ENCODE measurements at places on chromosomes 11 and 22.

- no peak for DNase-seq
These were observed 1119.0 kb downstream of the BRD1 start for GRCh38 chr22:48708558-48709245.

DNA sequence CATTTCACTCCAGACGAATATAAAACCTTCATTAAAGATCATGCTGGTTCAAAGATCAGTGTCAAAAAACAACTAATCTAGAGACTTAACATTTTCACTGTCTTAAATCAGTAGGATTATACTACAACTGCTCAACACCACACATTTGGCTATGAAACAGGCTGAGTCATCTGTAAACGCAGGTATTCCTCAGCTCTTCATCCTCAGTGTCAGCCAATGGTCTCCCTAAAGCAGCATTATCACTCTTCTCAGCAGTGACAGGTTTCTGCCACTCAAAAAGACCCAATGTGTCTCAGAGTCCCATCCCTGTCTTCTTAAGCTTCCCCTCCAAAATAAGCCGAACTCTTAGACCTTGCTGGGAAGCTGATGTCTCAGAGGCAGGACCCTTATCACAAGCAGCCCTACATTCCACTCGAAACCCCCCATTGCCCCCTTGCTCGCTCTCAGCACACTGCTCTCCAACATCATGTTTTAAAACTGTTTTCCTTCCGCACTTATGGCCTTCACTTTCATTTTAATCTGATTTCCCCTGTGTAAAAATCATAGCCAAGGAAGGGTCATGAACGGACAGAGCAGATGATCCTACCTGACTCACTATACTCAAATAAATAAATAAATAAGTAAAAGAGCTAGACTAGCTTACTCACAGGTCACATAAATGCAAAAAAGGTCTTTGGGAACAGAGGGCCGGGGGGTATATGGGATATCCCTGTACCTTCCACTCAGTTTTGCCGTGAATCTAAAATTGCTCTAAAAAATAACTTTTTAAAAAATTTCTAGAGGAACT is 23.0 kb downstream of the CDON start:
- no peak for DNase-seq

DNA sequence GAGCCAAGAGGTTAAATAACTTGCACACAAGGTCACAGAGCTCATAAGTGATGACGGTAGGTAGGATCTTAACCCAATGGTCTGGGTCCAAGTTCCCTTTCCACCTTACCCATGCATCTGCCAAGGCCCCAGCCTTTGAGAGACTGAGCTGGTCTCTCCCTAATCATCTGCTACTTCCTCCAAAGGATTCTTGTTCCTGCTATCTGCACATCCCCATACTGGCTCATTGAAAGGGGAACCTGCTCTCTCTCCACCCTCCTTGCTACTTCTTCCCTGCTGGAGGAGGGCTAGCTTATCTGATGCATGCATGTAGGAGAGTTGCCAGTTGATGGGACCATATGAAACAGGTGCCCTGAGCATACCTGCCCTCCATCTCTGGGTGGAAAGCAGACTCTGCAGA is 47.7 kb downstream of the COMMD9 start:
- no peak for DNase-seq

DNA sequence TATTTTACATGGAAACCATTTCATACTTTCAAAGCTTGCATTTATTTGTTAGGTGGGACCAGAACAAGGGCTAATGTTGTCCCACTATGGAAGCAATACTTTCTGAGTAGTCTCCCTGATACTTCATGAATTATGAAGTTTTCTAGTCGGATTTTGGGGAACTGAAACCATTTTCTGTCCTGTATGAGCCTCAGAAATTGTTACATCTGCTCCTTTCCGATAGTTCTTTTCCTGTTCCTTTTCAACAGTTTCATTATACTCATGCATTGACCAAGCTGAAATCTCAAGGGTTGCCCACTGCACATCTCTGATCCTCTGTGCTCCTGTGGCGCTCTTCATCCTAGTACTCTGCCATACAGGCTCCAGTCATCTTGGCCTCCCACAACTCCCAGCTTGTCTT is 31.5 kb upstream of the GLYATL1 start:
- no peak for DNase-seq

- peak; percentile 89 for DNase-seq
These were observed 31.5 kb upstream of the CYB5R3 start for GRCh38 chr22:42680648-42681047.

GRCh38 chr22:18057568-18058209 is 20.1 kb upstream of the PEX26 start:
- peak; percentile 98 for DNase-seq

DNA sequence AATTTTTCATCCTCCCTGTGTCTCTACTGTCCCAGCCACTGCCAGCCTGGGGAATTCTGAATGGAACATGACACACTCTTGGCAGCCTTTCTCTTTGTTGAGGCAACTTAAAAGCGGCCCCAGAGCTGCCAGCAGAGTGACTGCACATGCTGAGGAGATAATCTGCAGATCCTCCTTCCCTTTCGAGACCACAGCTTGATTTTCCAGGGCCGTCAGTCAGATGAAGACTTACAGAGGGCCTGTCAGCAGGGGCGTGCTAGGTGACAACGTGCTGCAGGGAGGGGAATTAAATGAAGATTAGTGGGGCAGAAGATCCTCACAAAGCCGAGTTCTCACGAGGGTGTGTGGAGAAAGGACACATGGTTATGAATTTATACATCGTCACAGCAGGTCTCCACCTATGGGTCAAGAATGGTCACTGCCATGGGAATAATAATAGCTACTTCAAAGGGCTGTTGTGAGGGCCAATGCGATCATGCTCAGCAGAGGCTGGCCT is 193.5 kb upstream of the PITPNB start:
- peak; percentile 44 for DNase-seq

DNA sequence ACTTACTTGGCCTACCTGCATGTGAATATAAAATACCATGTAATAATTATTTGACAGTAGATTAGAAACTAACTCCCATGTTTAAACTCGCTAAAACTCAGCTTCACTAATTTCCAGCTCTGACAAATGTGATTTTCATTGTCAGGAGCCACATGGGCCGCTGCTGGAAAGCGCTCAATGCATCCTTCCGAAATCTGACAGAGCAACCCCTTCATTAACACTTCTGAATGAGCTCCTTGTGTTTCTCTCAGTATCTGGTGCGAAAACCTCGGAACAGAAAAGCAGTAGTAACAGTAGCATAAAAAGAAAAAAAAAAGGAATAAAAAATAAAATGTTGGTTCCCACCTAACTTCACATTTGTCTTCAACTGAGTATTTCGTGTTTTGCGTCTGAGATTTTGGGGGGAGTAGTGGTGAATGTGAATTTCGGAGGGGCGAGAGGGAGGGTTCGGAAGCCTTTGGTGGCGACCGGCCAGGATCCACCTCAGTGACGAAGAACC is 710 bp downstream of the MTCH2 start:
- peak; percentile 8 for DNase-seq

GRCh38 chr22:19659805-19660345 is 54.4 kb upstream of the SEPTIN5 start:
- no peak for DNase-seq

- no peak for DNase-seq
These were observed 52.2 kb downstream of the C11orf58 start for GRCh38 chr11:16790486-16791190.

- peak; percentile 26 for DNase-seq
These were observed 1.8 kb upstream of the SMIM35 start for GRCh38 chr11:118088531-118088930.

DNA sequence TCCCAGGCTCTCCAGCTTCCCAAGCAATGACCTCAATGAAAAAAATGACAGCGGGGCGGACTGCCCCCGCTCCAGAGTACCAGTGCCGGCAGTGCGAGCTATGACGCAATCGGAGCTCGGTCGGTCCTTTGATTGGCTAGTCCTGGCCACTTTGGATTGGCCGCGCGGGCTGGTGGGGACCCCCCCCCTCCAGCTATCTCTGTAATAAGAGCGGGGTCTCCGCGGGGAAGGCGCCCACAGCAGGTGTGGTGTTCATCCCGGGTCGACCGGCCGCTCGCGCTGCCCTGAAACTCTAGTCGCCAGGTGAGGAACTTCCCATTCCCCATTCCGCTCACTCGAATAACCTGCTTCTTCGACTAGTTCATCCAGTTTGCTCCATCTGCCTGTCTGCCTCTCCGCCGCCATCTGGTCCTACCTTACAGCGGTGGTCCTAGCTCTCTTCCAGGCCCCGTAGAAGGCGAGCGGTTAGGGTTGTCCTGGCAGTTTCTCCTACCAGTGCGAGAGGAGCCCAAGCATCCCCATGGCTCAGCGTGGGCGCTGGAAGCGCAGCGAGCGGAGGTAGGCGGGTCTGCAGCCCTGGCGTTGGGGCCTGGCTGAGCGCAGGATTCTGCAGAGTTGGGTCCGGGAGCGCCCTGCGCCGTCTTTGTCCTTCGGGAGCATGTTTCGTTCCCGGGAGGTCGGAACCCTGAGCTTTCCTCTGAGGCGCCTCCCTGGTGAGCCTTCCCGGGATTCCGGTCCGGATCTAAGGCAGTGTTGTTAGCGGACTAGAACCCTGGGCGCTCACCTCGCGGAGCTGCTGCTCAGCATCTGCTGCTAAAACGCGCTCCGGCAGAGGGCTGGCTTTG is at the start of gene CALCB:
Gene CALCB, plus strand, starts transcription at position 233 of the 845 bp plus-strand sequence. CDS start 1,126 bp downstream, outside the sequence.
- peak; percentile 5 for DNase-seq

- peak; percentile 27 for DNase-seq
These were observed 2.2 kb downstream of the PHF21B start for GRCh38 chr22:45007391-45008185.

DNA sequence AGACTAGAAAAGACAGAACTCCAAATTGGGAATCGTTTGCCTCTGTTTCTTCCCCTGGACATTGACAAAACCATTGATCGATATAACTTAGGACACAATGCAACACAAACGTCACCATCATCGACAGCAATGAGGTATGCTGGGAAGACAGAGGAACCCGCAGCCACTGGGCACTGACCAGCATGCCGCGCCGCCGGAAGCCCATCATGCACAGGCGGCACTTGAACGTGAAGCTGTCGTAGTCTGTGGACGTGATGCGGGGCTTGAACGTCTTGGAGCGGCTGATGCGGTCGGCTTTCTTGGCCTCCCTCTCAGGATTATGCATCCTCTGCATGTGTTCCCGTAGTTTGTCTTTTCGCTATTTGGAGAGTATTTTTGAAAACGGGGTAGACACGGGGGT is 23.0 kb upstream of the NFRKB start:
- DNase-seq, result no peak

- DNase-seq, result peak; percentile 20
These were observed 9.4 kb downstream of the TRIM29 start for GRCh38 chr11:120128392-120129119.

DNA sequence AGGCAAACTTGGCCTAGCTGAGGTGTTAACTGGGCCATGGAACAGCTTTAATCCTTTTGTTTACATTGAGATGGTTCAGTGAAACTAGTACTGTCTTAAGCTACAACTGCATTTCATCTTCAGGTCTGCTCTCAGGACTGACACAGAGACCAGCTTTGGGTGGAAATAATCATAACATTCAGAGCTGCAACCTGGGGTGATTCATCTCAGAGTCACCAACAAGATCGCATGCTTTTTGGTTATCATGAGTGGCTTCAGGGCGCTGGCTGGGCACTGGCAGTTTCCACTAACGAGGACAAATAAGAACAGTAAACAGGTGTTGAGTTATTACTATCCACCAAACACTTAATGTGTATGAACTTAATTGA is 60.9 kb upstream of the PAX6 start:
- no peak for DNase-seq

DNA sequence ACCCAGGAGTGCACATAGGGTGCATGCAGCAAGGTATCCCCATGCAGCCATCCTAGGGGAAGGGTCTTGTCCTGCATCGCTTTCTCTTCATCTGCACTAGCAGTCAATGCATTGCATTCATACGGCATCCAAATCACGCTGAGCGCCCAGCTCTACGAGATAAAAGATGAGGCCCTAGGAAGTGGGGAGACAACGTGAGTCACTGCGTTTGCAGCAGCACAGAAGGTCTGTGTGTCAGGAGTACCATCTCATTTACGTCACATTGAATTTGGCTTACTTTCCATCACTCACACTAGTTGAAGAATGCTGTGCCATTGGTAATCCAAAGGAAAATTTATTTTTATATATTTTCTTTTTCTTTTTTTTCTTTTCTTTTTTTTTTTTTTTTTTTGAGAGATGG is 2.5 kb upstream of the ST14 start:
- DNase-seq, result peak; percentile 49

GRCh38 chr11:124942466-124943253 is 6.8 kb upstream of the HEPACAM start:
- no peak for DNase-seq

DNA sequence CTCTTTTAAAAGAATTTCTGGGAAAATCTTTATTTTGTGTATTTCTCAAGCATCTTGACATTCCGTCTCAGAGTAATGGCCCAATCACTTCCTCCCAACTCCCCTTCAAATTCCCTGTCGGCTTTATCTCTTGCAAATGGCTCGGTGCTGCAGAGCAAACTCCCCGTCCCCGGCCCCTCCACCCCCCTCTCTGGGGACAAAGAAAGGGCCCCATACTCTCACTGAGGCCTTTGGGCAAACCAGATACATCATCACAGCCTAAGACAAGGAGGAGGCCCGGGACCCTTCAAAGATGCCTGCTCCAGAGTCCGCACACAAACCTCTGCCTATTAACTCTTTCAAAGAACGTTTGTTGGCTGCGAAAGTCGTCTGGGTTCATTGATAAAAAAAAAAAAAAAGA is 3.9 kb upstream of the SMIM38 start:
- no peak for DNase-seq

DNA sequence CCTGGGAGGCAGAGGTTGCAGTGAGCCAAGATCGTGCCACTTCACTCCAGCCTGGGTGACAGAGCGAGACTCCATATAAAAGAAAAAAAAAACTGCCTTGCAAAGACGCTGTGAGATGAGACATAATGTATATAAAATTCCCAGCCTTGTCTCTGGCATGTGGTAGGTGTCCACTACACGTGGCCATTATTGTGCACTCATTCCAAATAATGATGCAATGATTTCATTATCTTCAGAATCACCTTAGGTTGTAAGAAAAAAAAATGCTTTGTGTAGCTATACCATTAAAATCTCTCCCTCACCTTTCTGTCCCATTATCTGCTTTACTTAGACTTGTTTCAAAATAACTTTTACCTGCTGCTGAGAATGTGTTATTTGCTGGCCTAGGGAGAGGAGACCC is 41.6 kb downstream of the C11orf96 start:
- no peak for DNase-seq

DNA sequence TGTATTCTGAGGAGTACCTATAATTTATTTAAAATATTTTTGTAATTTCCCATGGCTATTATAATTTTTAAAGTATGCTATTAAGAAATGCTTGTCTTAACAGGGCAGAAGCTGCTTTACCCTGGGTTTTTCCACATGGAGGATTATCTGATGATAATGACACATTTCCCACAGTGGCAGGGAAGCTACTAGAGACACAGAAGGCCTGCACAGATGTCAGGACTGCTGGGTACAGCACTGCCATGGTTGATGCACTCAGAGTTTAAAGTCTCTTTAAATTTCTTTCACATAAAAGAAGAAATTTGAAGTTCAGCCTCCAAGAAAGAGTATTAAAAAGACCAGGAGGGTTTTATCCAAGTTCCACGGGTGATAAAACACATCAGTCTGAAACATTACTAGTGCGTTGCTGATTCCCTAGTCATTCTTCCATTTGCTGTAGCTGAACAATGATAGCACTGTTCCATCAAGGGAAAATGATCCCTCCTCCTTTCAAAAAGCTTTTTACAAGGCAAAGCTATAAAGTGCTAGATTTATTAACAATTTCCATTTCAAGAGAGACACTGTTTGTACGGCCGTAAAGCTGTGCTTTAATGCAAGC is 363.0 kb downstream of the CNTN5 start:
- DNase-seq, result no peak
